ENCODE measurements at places on chromosomes 6 and 20.

DNA sequence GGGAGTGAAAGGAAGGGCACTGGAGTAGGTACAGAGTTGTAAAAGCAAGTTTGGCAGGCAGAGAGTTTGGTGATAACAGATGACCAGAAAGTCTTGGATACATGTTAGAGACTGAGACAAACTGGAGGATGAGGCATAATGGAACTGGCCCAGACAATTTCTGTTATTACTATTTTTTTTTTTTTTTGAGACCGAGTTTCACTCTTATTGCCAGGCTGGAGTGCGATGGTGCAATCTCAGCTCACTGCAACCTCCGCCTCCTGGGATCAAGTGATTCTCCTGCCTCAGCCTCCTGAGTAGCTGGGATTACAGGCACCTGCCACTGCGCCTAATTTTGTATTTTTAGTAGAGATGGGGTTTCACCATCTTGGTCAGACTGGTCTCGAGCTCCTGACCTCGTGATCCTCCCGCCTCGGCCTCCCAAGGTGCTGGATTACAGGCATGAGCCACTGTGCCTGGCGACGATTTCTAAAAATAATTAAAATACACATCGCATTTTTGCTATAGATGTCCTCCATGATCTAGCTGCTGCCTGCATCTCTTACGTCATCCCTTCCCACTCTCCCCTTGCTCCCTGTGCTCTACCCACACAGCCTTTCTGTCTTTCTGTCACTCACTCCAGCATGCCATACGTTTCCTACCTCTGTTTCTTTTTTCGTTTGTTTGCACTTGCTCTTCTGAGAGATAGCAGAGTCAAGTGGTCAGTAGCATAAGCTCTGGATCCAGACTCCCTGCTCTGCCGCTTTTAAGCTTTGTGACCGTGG is 23.5 kb downstream of the MAPK14 start:
- no peak for DNase-seq

DNA sequence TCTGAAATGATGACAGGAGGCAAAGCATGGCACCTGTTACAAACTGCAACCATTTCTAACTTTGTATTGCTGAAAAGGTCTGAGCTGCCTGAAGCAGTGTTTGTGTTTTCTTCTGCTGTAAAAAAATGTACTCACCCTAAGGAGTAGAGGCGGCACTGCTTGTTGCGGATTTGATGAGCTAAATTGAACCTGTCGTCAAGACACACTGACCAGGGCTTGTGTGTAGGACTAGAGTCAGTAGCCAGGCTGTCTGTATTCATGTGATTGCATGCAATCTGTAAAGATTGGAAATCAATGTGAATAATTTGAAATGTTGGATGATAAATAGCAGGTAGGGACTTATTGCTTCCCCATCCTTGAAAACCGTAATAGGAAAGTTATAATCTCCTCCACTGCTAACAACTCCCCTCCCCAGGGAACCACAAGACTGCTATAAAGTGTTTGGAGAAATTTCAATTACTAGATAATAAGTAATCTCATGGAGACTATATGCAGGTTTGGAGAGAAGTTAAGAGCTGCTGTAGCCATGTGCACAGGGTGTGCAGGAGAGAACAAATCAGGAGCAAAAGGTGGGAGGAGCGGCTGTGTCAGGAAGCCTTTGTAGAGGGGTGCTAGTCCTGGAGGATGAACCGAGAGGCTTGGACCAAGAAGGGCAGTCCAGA is 42.8 kb downstream of the METTL24 start:
- DNase-seq: no peak

- DNase-seq: peak; percentile 41
Measured at GRCh38 chr6:593139-593906, 63.6 kb downstream of the HUS1B start.

DNA sequence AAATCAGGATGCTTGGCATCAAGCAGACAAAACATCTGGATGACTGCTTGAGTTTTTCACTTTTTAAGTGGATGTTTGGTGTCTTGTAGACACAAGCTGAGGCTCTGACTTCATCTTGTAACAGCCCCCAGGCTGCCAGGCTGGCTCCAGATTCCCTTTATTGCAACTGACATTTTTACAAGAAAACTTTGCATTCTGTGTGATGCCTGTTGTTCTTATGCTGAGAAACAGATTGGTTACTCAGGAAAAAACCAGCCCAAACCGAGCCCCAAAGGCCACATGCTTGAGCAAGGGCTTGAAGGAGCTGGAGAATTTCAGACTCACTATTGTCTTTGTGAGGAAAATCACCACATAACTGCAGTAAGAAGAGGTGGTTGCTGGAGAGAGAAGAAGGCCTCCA is 98.4 kb upstream of the PREP start:
- DNase-seq: no peak

DNA sequence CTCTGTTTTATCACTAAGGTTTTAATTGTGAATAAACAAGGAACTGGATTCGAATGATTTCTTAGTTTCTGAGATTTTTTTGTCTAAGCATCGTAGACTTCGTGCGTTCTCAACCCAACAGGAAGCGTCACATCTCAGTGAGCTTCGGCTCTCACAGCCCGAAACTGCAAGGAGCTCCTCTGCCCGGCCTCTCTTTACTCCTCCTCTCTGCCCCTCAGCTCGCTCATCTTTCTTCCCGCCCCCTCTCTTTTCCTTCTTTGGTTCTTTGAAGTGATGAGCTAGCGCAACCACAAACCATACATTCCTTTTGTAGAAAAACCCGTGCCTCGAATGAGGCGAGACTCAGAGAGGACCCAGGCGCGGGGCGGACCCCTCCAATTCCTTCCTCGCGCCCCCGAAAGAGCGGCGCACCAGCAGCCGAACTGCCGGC is 480 bp upstream of the NT5E start:
- DNase-seq: peak; percentile 43

- no peak for DNase-seq
Measured at GRCh38 chr6:14070457-14070856, 47.1 kb upstream of the CD83 start.

- no peak for DNase-seq
Measured at GRCh38 chr20:62786157-62786556, 10.1 kb upstream of the MRGBP start.

DNA sequence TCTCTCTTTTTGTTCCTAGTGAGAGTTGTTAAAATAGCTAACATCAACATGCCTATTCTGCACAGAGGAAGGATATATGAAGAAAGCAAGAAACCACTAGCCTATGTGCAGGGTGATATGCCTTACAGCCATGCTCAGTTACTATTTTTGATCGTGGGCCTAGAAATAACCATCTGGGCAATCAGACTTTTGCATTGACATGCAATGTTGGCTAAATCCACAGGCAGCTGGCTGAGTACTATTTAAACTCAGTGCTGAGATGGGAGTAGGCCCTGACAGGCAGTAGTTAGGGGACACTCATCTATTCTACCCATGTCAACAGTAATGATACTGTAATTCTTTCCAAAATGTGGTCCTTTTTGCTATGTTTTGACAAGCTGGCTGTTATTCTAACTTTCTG is 89.6 kb downstream of the HDGFL1 start:
- DNase-seq: no peak

GRCh38 chr20:47396762-47397476 is 40.4 kb upstream of the ZMYND8 start:
- DNase-seq: no peak

- DNase-seq: peak; percentile 22
Measured at GRCh38 chr20:19583532-19584175, 174.4 kb upstream of the RIN2 start.

DNA sequence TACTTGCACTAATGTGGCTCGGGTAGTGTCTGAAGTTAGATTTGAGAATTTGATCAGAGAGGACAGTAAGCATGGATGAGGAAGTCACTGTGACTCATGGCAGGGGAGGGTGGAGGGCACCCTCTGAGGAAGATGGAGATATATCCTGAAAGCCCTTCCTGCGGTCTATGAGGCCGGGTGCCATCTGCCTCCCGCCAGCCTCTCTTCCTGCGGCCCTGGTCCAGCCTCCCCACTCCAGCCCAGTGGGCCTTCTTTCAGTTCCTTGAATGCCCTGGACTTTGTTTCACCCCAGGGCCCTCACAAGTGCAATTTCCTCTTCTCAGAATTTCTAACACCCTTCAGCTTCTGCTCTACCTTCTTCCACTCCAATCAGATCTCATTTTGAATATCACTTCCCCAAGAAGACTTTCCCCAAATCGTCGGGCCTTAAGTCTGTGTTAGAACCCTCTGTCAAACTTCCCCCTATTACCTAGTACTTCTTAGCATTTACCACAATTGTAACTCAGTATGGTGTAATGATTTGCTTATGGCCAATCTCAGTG is 20.2 kb upstream of the TNFAIP3 start:
- DNase-seq: no peak

GRCh38 chr6:34237316-34237721 is 646 bp downstream of the HMGA1 start:
- no peak for DNase-seq

- no peak for DNase-seq
Measured at GRCh38 chr6:21748343-21749056, 154.9 kb downstream of the SOX4 start.

- no peak for DNase-seq
Measured at GRCh38 chr20:32603046-32603726, 18.1 kb upstream of the NOL4L start.

- no peak for DNase-seq
Measured at GRCh38 chr6:155970876-155971708, 515.5 kb upstream of the NOX3 start.

- no peak for DNase-seq
Measured at GRCh38 chr20:46203510-46203837, 85.4 kb downstream of the CD40 start.

GRCh38 chr6:168962886-168963285 is 290.8 kb downstream of the THBS2 start:
- DNase-seq: no peak

- DNase-seq: no peak
Measured at GRCh38 chr6:22904431-22904830, 335.1 kb downstream of the HDGFL1 start.

GRCh38 chr20:32585011-32585585 is at the start of gene NOL4L:
NOL4L (minus strand) TSS chr20:32585333; CDS start chr20:32584890, 443 bp downstream.
- peak; percentile 32 for DNase-seq

GRCh38 chr6:141483598-141484061 is 649.1 kb upstream of the GJE1 start:
- DNase-seq: peak; percentile 19

- DNase-seq: no peak
Measured at GRCh38 chr6:14964556-14965270, 281.2 kb upstream of the JARID2 start.

DNA sequence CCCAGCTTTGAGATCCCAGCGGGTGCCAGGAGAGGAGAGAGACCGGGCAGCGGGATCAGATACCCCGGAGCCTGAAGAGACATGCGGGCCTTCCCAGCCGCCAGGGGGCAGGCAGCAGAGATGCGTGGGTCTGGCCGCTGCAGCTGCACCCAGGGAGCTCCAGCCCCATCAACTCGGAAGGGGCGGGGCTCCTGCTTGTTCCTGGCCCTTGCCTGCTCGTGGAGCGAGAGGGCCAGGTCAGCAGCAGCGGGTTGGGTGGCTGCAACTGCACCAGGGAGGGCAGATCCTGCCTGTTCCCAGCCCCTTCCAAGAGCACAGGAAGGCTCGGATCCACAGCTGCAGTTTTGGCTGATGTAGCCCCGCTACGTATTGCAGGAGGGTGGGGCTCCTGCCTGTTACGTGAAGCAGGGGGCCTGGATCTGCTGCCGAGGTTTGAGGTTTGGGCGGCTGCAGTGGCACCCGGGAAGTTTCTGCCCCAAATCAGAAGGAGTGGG is 532.8 kb downstream of the RFPL4B start:
- no peak for DNase-seq

DNA sequence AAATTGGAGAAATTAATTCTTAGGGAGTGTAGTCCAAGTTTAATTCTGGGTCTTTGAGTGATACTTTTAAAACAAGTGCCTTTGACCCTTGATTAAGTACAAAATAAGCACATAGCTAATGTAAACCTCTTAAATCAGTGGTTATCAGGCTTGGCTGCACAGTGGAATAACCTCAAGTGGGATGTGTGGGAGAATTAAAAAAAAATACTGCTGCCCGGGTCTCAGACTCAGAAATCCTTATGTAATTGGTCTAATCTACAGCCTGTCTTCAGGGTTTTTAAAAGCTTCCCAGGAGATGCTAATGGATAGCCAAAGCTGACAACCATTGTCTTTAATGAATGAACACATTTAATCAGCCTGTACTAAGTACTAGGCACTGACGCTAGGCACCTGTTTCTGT is 28.5 kb upstream of the TMEM14A start:
- DNase-seq: no peak

DNA sequence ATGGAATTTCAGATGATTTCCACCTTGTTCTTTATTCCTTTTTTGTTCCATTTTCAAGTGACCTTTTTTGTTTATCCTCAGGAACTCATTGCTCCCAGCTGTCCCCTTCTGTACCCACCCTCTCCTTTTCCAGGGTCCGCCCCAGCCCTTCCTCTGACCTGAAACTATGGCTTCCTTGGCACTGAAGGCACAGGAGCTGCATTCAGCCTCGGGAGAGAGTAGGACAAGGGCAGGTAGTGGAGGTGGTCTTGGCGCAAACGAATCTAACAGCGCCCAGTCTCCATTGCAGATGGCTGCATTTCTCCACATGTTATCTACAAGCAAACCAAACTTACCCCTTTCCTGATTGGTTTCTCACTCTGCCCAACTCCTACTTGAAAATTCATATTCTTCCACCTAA is 8.8 kb upstream of the ULBP2 start:
- DNase-seq: no peak

DNA sequence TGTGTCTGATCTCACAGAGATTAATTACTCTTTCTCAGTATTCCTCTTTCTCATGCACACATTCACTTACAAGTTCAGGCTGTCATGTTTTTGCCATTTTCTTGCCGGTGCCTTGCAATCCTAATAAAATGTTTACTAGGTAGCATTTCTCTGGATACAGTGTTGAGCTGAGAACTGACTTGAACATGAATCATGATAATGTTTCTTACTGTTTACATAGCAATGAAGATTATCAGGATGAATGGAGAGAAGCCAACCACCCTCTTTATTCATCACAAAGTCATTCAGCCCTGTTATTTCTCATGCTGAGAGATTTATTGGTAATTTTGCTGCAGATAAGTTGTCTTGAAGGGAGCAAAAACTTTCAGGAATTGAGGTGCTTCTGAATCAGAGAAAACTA is 185.5 kb upstream of the ECI2 start:
- DNase-seq: no peak

DNA sequence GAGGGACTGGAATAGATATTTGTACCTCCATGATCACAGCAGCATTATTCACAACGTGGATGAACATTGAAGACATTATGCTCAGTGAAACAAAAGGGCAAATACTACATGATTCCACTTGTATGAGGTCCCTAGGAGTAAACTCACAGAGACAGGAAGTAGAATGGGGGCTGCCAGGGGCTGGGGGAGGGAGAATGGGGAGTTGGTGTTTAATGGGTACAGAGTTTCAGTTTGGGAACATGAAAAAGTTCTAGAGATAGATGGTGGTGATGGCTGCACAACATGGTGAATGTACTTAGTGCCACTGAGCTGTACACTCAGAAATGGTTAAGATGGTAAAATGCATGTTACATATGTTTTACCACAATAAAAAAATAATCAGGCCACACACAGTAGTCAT is 164.3 kb upstream of the RREB1 start:
- DNase-seq: no peak

DNA sequence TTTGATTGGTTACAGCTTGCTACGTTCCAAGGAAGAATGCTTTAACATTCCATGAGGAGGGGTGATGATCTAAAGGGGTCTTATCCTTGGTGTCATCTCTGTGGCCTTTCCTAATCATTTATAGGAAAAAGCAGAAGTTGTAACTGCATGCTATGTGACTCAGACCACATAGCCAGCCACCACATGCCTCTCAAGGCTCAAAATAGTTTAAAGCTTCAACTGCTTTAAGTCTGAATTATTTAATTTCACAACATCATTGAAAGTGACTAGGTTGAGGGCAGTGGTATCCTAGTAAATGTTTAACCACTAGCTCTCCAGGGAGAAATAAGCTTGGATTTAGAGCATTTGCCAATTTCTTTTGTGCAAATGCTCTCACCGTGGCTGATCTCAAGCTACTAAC is 29.7 kb downstream of the MC3R start:
- no peak for DNase-seq

Data from stimulated activated CD8-positive, alpha-beta memory T cell treated with anti-CD3 and anti-CD28 coated beads, Interleukin-4, amount 100 ng/mL, for 24 hours (primary cell).